ENCODE measurements at places on chromosomes 3 and 15.

DNA sequence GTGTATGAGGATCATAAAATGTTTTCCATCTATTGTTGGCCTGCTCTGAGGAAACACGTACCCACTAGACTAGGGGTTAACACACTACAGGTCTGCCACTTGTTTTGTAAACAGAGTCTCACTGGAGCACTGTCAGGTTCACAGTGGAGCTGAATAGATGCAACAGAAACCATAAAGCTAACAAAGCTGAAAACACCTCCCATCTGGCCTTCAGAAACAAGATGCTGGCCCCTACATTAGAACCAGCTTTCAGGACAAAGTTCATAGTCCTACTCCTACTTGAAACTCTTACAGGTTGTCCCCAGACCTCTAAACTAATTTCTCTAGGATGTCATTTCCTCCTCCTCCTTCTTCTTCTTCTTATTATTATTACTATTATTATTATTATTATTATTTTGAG is 42.3 kb downstream of the SNX4 start:
- no peak for DNase-seq

- peak; percentile 35 for DNase-seq
Measured at GRCh38 chr3:171944118-171945016, 95.0 kb upstream of the FNDC3B start.

GRCh38 chr3:110618512-110619226 is 452.9 kb upstream of the NECTIN3 start:
- no peak for DNase-seq

DNA sequence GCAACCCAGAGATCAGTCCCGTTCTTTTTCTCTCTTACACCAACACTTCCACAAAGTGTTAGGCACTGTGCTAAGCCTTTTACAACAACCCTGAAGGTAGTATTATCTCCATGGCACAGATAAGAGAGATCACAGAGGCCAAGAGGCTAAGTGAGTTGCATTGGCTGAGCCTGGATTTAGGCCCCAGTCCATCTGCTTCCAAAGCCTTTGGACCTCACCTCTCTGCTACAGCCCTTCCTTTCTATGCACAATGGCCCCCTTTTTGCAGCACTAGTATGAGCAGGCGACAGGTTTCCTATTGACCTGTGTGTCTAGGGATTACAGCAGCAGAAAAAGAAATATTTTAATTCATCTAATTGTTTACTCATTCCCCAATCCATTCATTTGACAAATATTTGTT is 76.2 kb downstream of the CRYGS start:
- no peak for DNase-seq

GRCh38 chr3:151491525-151491924 is 30.7 kb upstream of the IGSF10 start:
- DNase-seq: no peak

DNA sequence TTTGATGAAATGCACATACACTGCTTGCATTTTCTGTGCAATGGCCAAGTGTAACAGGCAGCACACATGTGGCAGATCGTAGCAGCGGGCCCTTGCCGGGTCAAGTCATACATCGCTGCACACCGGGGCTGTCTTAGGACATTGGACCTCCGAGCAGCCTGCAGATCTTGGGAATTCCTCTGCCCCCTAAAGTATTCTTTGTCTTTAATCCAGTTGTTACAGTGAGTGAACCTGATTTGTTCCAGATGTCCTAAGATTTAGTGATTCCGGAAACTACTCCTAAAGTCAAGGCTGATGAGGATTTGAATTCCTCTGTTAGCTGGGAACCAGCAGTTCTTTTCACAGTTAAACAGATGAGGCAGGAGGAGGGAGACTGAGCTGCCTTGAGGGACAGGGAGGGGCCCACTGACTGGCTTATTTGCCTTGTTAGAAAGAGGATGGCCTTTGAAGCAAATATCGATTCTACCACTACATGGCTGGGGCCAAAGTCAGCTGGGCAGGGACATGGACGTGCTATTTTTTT is 190.7 kb upstream of the CTDSPL start:
- no peak for DNase-seq

DNA sequence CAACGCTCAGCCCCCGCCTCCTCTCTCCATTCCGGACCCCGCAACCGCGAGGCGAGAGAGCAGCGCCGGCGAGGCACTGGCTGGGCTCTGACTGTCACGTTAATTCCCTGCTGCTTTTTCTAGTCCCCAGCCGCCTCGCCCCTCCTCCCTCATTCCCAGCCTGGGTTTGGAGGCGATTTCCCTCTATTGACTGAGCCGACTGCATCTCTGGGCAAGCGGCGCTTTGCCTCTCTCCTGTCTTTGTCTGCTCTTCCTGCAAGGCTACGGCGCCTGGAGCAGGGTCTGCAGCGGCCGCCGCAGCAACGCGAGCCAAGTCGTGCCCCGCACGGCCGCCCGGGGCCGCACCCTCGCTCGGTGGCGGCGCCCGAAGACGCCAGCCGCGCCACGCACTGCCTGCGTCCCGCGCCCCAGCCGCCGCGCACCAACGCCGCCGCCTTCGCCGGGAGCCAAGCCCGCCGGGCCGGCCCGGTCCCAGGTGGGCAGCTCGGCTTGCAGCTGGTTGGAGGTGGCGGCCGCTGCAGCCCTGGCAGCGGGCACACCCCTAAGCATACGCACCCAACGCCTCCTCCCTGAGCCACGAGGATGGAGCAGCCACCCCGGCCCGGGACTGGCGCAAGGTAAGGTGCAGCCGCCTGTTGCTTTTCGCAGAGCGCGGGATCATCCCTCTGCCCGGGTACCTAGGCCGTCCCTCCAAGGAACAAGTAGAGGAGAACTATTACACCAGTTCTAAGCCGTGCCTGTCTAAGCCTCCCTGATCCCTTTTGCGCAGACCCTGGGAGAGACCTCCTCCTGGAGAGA is at the start of gene LRRC3B:
LRRC3B (plus strand) TSS at position 152 of the 798 bp plus-strand sequence. CDS start 86,901 bp downstream, outside the sequence.
- DNase-seq: no peak

DNA sequence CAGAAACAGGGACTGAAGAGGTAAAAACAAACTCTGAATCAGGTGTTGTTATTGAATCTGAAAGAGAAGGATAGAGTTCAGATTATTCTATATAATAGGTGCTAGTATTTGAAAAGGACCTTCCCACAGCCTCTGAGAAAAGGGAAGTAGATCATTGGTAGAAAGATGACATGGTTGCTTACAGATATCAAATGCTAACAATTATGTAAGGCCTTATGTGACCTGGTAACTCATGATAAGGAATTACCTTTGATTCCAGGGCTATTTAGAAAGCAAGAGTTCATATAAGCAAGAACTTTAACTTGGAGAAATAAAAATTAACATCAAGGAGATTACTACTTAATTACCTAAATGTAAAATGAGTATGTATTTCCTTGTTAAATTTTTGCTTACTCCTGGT is 7.6 kb downstream of the SLC27A2 start:
- no peak for DNase-seq

GRCh38 chr3:106457281-106458180 is 588.7 kb upstream of the CBLB start:
- peak; percentile 87 for DNase-seq

Data from A172 (cell line).